ENCODE measurements at places on chromosomes 5 and 9.

DNA sequence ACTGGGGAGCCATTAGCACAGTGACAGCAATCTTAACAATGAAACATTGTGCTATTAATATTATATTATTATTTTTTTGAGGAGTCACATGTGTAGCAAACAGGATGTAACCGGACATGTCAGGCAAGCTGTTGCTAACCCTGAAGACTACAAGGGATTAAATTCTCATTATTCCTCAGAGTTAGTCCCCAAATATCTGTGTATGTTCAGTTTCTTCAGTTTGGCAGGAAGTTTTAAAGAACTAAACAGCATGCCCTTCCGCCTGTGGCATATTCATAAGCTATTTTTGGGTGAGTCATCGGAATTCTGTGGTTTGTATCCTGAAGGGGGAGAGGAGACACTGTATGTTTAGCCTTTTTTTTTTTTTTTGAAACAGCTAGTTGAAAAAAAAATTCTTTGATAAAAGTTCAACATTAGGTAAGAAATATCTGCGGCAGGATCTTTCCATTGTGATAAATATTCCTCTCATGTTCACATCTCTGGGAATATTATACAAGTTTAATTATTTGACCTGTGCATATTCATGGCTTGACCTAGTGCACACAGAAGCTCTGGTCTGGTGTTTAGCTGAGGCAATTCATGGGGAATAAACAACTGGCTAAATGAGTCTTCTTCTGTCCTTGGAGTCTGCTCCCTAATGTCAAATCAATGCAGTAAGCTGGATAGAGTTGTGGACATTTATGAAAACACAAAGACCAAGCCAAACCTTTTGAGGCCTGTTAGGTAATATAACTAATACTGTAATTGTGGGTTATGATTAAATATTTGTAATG lies 202.7 kb upstream of the CDKN2B start:
- peak; percentile 98 for DNase-seq

DNA sequence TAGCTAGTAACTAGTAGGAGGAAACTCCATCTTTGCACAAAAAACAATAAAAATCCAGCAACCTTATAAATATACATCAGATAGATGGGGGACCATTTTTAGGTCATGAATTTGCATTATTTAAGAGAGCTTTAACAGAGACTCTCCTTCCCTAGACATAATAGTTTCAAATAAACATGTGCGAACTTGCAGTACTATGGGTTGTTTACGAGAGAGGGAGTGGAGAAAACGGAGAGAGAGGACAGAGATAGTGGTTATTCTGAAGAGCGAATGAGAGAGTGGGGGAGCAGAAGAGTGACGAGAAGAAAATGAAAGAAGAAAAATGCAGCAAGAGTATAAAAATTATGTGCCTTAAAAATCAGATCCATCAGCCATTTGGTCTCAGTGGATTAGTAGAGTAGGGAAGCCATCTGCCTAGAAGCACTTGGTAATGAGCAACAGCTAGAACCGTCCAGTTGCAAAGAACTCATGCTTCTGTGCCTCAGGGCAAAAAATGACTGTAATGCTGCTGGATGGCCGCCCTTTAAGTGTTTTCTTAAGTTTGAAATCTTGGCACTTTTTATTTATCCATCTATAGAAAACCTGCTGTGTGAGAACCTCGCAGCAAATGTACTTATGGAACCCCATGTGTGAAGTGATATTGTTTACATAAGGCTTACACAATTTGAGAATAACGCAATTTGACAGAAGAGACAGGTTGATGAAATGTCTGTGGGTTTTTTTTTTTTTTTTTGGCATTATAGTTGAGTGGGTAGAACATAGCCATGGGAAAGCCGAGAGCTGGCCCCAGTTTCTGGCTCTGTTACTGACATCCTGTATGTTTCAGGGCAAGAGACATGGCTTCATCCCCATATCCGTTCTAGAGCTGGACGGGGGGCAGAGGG lies 95.6 kb upstream of the ZNF608 start:
- no peak for DNase-seq

GRCh38 chr5:117245130-117245529 lies 670.5 kb upstream of the SEMA6A start:
- no peak for DNase-seq

DNA sequence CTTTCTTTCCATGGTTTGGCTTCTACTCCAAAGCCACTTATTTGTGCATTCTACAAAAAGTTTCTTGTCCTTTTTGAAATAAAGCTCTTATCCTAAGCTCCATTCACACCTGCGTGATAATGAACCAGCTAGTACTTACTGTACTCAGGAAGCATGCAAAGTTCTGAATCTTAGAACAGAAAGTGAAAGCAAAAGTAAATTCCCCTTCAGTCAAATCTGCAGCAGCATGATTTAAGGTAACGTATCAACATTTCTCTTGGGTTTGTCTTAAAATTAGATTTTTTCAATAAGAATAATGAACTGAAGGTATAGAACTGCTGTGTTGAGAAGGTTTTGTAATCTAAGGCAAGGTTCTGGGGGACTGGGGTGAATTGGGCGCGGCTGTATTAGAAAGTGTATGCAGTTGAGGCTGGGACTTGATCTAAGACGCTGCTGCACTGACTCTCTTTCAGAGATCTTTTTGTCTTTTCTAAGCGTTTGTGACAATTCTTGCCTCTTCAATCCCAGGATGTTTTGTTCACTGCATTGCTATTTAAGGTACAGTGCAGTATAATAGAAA lies at the start of gene ERAP2:
ERAP2 (plus strand) TSS at position 209 of the 559 bp plus-strand sequence. CDS start 3,186 bp downstream, outside the sequence.
- DNase-seq, result peak; percentile 76

GRCh38 chr5:140429724-140430123 lies 28.1 kb downstream of the ANKHD1 start:
- no peak for DNase-seq

DNA sequence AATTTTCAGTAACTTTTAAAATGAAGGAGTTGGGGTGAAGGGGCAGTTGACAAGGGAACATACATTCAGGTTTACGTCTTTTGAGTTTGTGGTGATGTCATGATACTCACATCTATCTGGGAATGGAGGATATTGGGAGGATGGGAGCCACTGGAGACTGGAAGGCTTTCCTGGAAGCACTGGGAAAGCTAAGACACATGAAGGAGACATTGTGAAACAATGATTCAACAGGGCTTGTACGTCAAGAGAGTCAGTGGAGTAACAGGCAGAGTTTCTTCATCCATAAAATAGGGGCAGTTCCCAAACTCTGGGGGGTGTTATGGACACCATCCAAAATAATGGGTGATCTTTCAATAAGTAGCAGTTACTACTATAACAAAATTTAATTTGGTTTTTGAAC lies 572.8 kb downstream of the CCDC171 start:
- no peak for DNase-seq

DNA sequence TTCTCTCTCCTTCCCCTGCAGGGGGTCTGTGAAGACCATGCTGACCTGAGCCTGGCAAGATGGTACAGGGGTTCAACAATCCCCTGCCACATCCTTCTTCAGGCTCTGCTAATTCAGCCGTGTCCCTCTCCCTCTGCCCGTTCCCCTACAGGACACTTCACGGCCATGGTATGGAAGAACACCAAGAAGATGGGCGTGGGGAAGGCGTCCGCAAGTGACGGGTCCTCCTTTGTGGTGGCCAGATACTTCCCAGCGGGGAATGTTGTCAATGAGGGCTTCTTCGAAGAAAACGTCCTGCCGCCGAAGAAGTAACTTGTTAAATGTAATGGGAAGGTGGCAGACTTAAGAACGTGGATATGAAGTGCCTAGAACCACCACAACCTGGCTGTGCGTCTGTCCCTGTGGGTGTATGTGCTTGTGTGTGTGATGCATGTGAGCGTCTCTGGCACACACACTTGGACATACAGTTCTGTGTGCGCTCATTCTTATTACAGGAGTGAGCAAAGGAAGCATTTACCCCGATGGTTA lies 6.9 kb upstream of the CCIN start:
- DNase-seq, result no peak

GRCh38 chr9:112505607-112506006 lies 19.0 kb downstream of the KIAA1958 start:
- no peak for DNase-seq

- no peak for DNase-seq
These were observed 8.4 kb downstream of the DAPK1 start for GRCh38 chr9:87505869-87506678.

- DNase-seq, result no peak
These were observed 233.1 kb upstream of the FBXL7 start for GRCh38 chr5:15266841-15267240.

DNA sequence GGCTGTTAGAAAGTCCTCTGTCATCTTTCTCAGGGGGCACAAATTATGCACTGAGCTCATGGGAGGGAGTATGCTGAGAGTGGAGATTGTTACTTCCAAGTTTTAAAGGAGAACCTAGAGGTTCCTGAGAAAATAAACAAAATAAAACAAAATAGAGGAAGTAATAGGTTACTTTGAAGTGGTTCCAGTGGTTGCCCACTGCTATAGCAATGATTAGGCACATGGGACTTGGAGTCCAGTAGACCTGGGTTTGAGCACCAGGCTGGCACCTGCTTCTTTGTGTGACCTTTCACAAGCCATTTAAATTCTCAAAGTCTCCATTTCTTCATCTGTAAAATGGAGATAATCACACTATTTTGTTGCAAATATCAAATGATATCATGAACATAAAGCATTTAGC lies 13.8 kb upstream of the CDC23 start:
- no peak for DNase-seq

DNA sequence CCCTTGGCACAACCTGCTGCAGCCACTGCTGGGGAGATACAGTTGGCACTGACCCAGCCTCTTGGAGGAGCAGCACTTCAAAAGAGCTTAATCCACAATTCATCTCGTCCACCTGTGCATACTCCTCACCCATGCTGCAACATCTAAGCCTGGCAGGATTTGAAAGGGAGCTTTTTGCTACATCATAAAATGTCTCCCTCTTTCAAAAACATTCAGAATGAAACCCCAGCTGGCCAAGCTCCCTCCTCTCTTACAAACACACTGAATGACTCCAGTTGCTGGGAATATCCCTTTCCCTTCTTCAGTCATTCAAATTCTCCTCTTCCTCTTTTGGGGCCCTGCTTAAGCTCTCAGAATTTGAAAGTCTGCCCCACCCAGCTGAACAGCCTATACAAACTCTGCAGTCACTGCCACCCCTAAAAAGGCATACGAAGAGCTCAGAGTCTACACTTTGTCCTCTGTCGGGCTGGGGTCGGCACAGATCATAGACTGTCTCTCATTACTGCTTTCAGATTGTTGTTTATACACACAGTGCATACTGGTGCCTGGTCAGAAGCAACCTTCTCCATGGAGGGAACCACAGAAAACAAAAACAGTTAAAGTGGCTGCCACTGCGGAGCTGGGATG lies 8.8 kb upstream of the C5orf15 start:
- no peak for DNase-seq

DNA sequence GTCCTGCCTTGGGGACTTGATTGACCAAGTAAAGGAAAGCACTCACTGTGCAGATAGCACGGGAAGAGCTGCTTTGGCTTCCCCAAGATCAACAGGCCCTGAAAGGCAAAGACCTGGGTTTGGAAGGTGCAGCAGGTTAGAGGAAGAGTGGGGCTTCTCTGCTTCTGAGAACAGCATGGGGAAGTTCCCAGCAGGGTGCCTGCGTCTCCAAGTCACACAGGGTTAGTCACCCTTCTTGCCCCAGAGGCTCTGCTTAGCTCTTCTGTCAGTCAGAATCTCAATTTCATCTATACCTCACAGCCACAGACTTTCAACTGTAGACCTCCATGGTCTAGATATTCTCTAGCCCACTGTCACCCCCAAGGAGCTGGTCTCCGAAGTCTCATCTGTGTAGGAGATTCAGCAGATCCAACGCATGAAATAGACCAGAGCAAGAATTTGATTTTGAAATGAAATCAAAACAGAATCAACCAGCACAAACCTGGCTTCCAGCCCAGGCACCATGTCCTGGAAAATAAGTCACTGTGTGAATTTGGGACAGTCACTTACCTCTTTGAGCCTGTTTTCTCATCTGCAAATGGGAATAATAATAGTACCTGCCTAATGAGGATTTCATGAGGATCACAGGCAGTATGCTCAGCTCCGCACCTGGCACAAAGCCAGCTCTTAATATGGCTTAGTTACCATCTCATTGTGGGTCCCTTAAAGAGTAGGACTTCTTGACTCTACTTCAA lies 64.0 kb downstream of the SFXN1 start:
- DNase-seq, result no peak

- peak; percentile 68 for DNase-seq
These were observed 53.4 kb downstream of the SNX18 start for GRCh38 chr5:54570916-54571315.

Data from astrocyte of the spinal cord (primary cell).